Left lung (tissue), 14 donors: ENCODE measurements at places on chromosomes 2 and 18. TPM values are rescaled to one million over a fixed set of nuclear protein-coding genes. Genes with fewer than 3 reads are reported as not detected.
A peak's percentile ranks its signal among the peaks of the same experiment; 100 is the strongest.

Gene AMER3
- polyA plus RNA-seq: 0.09 TPM

GRCh38 chr2:69762025-69762424 is 20.1 kb downstream of the ANXA4 start:
- no peak for DNase-seq

DNA sequence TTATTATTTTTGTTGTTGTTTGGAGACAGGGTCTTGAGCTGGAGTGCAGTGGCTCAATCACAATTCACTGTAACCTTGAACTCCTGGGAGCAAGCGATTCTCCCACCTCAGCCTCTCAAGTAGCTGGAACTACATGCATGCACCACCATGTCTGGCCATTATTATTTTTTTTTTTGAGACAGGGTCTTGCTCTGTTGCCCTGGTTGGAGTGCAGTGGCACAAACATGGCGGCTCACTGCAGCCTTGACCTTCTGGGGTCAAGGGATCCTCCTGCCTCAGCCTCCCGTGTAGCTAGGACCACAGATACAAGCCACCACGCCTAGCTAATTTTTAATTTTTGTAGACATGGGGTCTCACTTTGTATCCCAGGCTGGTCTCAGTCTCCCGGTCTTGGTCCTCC is 20.0 kb upstream of the XPO1 start:
- DNase-seq: no peak

DNA sequence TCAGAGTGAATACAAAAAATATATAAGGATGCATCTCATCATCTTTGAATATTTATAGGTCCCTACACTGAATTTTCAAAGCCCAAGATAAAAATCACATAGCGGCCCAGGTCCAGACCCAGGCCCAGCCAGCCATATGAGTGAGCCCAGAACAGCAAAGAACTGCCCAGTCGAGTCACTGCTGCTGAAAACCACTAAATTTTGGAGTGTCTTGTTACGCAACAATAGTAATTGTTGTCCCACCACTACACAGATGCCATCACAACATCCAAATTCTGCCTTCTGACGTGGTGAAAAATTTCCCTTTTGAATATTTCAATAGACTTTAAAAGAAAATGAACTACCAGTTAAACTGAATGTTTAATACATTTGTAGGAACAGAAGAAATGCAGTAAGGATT is 5.7 kb downstream of the C18orf32 start:
- no peak for DNase-seq

DNA sequence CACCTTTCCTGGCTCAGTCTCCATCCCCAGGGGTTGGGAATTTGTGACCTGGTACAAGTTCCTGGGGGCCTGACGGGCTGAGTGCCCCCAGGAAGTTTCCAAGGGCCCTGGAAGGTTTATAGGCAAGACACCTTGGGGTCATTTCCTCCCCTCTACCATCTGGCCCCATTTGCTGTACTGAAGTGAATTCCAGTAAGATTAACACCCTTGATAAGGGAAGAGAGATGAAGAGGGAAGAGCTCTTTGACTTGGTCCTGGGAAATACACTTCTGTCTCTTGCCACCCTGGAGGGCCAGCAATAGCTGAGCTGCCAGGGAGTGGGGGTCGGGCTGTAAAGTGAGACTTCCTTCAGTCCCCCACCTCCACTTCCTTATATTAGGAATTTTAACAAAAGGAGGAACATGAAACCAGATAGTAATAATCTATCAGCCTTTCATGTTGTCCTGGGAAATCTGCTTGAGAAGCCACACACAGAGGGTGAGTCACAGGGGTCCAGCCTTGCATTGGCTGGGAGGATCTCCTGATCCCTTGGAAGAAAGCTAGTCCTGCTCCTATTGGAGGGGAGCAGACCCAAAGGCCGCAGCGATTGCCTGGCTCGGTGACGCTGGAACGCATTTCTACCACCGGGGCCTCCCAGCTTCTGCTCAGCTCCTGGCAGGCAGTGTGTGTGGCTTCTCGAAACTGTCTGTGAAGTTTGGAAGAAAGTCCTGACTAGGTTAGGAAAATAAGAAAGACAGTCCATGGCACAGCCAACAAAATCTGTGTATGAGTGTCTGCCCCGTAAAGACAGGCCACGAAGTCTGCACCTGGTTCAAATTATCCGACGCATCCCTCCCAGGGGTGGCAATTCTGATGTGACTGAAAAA is 87.3 kb downstream of the ACAA2 start:
- DNase-seq: peak; percentile 61

DNA sequence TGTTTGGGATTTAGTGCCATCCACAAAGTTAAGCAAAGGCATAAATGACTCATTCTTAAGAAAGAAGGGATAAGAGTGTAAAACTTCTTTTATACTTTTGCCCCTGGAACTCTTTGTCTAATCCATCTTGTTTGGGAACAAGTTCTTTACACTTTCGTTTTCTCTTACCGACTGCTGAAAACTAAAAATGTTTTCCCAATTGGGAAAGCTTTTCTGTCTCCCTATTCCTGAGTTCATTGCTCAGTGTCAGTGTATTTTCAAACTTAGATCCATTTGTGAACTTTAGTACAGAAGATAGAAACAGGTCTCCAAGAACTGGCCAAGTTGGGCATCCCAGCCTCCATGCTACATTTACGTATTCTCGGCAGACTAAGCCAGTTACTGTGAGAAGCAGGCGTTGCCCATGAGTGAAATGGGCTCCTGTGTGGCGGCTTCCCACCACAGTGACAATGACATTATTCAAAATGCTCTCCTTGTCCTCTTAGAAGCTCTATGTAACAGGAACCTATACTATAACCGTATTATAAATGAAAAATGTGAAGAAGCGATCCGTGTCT is 51.7 kb downstream of the TGOLN2 start:
- no peak for DNase-seq

- DNase-seq: no peak
Measured at GRCh38 chr18:21663578-21663977, 41.0 kb downstream of the ABHD3 start.

GRCh38 chr2:207750345-207750744 is 19.4 kb downstream of the FZD5 start:
- DNase-seq: no peak
